Lung microvascular endothelial cell (primary cell): ENCODE measurements at places on chromosomes 6 and 20. TPM values are rescaled to one million over a fixed set of nuclear protein-coding genes. Genes with fewer than 3 reads are reported as not detected.

GRCh38 chr20:25160467-25160866, 35.0 kb upstream of the ENTPD6 start:
- DNase-seq: no peak

- peak; percentile 42 for DNase-seq
These were observed 12.3 kb downstream of the HMGN4 start for GRCh38 chr6:26550250-26550993.

- no peak for DNase-seq
These were observed 127.2 kb downstream of the STXBP5 start for GRCh38 chr6:147331401-147331800.

GRCh38 chr6:47749757-47750156, 32.1 kb upstream of the OPN5 start:
- no peak for DNase-seq

DNA sequence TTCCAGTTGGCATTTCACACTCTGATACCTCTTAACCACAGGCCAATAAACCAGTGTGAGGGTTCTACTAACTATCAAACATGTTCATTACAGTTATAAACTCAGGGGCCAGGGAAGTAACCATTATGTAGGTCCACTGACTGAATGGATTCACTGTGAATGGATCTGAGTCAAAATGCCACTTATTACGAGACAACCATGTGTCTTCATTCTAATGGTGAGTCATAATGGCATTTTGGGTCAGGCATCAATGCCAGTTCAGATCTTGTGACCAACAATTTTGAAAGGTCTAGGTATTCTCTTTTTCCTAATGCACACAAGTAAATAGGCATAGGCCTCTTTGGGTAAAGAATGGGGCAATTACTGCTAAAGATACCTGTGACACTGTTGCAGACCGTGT, 112.2 kb upstream of the HEY2 start:
- no peak for DNase-seq

DNA sequence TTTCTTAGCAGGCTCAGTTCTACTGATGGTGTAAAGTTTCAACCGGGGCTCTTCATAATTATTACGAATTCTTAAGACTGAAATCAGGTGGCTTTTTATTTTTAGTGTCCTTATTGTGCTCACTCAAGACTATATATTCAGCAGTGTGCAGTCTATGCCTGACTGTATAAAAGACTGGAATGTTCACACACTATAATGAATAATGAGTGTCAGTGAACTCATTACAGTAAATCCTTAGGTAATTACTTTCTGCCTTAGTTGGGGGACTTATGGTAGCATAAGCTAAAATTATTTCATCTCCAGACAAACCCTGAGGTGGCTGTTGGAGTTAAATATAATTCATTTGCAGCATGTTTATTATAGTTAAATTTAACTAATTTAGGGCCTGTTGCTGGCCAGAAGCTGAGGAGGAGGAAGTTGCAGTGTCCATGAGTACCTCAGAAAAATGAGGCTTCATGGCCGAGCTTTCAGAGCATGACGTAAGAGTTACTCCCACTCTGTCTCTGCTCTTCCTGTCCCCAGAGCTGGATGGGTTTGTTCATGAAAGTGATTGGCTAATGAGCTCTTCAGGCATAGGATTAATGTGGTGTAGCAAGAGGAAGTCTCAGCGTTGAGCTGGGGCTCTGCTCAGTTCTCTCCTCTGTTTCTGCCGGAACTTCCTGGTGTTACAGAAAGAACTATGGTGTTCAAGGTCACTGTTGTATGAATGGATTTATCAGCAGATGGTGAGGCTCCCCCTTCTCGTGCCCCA, 335.7 kb downstream of the NRN1 start:
- DNase-seq: no peak

DNA sequence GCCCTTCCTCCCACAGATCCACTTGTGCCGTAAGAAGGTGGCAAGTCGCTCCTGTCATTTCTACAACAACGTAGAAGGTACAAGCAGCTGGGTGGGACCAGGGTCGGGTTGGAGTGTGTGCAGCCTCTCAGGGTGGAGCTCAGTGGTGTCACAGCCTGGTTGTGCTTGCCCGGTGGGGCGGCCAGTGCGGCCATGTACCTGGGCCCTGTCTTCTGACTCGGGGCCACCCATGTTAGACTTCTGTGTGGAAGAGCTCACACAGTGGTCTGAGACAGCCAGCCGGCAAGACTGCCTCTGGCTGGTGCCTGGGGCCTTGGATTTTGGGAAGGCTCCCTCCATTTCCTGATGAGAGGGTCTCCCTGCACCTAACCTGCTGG, 4.7 kb downstream of the RTEL1 start:
- no peak for DNase-seq

DNA sequence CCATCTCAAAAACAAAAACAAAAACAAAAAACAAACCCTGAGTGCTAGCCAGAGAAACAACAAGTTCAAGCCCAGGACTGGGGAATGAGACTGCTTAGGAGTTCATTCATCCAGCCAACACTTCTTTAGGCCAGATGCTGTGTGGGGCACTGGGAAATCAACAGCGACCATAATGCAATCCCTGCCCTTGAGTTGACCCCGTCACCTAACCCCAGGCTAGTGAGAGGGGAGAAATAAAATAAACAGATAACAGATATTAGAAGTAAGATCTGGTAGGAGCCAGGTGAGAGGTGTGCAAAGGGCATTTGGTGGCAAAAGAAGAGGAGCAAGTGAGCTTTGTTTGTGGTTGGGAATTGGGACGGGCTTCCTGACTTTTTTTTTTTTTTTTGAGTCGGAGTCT, 4.9 kb upstream of the RPL10A start:
- DNase-seq: no peak

DNA sequence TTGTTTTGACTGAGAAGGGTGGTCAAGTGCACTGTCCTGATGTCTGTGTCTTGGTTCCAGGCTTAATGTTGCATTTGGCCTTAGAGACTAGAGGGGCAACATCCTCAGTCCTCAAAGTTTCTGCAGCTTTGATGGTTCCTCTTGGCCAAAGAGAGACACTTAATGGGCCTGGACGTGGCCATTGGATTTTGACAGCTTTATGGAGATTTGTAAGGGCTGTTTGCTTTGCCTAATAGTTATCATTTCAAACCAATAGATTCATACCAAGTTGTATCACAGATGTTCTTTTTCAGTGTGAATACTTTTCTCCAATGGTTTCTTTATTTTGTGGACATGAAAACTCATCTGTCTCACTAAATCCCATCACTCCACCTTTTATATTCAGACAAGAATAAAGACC, 45.8 kb upstream of the CLIC5 start:
- DNase-seq: no peak

GRCh38 chr20:52426856-52427255, 235.3 kb upstream of the ZFP64 start:
- DNase-seq: no peak

DNA sequence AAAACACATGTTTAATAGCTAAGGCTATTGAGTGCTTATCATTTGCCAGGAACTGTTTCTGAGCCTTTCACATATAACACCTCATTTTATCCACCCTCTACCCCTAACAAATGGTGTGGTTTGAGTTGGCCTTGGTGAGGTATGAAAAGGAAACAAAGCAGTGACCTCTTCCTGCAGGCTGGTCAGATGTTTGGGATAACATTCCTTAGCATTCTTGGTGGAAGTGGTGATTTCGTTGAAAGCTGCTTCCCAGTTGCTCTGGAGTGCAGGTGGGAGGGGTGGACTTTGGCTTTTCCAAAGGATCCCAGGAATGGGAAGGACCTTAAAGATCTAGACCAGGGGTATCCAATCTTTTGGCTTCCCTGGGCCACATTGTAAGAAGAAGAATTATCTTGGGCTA, 41.3 kb downstream of the CARMIL1 start:
- no peak for DNase-seq

DNA sequence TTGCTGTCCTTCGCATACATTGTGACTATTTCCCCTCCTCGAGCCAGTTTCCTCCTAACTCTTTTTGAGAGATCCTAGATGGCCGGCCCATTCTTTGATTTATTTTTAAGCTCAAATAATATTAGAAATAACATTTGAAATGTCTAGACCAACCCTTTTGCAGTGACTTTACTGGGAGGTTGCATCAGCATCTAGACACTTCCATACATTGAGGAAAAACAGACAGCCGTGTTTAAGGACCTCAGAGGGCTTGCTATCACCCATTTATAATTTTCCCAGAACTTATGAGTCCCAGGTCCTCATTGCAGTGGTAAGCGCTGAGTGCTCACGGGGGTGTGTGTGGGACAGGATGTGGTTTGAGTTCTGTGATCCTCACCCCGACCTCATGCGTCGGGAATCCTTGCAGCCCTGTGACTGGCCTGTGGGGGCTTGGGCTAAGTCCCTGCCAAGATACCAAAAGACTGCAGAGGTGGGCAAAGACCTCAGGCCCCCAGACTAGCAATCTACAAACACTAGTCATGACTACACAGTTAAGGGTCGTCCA, at the start of gene GPX5:
GPX5 (plus strand) TSS at position 386 of the 544 bp plus-strand sequence; CDS start at position 519, 133 bp downstream.
- no peak for DNase-seq

GRCh38 chr20:61404303-61404702, 152.2 kb downstream of the CDH4 start:
- DNase-seq: no peak

GRCh38 chr6:34230653-34231371, 5.9 kb upstream of the HMGA1 start:
- no peak for DNase-seq

DNA sequence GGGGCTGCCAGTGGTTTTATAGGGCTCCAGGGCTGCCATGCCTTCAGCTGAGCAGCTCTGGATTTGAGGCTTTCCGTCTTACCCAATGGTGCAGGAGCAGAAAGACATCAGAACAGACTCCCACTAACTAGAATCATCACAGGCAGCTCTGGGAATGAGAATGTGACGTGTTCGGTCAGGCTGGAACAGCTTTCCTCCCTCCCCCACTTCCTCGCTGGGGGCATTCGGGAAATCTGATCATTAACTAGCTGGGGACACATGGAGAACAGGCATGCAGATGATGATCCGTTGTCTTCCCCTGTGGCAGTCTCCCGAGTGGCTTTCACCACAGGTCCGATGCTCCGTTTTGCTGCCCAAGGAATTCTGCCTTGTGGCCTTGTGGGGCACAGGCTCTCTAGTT, 5.5 kb upstream of the MTG2 start:
- DNase-seq: no peak

DNA sequence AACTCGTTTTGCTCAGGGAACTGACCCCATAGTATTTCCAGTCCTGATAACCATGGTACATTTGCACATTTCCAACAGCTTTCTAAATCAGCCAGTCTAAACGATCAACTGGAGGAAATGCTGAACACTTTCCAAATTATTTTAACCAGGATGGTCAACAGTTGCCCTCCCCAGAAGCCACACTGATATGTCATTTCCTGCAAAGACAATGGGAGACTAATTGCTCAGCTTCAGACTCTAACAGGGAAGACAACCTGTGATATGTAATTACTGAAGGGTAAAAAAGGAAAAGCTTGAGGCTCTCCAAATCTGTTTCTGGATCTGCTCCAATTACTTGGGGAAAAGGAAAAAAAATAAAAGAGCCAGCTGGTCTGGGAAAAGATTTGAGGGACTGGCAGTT, 88.8 kb downstream of the FYN start:
- peak; percentile 63 for DNase-seq

GRCh38 chr20:63402181-63402859, 41.2 kb upstream of the CHRNA4 start:
- DNase-seq: no peak

DNA sequence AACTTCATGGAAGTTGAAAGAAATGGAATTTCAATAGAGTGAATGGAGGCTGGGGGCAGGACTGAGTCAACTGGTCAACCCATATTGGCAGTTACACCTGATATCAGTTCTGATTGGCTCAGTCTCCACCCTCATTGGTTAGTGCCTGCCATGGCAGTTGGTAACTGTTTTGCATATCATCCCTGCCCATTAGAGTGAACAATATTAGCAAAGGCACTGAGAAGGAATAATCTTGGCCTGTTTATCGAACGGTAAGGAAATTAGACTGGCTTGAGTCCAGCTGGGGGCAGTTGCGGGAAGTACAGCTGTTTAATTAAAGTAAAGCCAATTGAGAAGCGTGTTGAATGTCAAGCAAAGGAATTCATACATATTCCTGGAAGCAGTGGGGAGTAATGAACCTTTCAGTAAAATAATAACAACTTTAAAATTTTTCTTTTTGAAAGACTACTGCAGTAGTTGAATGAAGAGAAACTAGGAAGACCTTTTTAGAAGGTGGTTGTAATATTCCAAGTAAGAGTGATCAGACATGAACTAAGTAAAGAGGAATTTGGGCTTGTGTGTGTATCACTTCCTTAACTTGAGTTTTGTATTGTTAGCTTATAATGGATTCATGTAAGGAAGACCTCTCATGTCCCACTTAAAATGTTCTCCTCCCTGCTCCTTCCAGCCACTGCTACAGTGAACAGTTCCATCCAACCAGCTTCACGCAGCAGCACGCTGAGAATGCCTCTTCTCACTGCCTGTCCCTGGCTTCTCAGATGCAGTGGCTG, 17.2 kb upstream of the FAM50B start:
- DNase-seq: no peak

DNA sequence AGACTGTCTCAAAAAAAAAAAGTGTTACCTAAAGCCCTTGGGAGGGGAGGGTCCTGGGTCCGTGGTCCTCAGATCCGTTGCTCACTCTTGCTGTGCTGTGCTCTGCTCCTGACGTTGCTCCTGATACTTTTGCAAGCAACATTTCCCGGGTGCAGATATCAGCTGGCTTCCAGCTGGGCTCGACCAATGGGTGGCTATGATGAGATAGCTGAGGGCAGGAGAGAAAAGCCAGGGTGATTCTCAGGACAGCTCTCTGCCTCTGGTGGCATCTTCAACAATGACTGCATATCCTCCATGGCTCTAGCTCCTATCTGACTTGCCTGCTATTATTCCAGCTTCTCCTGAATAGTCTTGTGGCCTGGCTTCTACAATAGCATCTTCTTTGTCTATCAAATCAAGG, 134.5 kb downstream of the RPS12 start:
- DNase-seq: no peak

DNA sequence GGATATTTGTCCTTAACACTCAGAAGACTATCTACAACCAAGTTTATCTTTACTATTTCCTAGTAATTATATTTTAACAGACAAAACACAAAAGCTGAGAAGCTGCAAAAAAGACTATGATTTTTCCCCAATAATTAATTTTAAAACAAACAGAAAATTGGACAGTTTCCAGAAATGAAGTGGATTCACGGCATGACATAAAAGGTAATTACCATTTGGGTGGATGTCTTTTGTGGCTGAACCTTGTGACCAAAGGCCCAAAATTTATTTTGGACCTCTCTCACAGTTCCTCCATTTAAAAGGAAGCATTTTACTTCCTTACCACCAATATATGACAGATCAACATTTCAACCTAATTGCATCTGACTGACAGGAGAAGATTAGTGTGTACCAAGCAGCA, 90.2 kb downstream of the GMDS start:
- DNase-seq: no peak

- DNase-seq: no peak
These were observed 373.7 kb upstream of the SOX4 start for GRCh38 chr6:21219856-21220255.

Gene RBBP8NL
- not detected in 2 replicates for total RNA-seq

Gene MAFB
- total RNA-seq: 1.3 and 3.0 TPM in 2 replicates

Gene SMLR1
- not detected in 2 replicates for total RNA-seq

Gene ECT2L
- total RNA-seq: under 0.01 TPM in 1 of 2 replicates, not detected in the other

Gene RBPJL
- total RNA-seq: not detected in 2 replicates
